ENCODE measurements at places on chromosomes 1 and 21. TPM values are rescaled to one million over a fixed set of nuclear protein-coding genes. Genes with fewer than 3 reads are reported as not detected.

The VANGL2 gene
- not detected for total RNA-seq

The PDZK1IP1 gene
- total RNA-seq, result not detected

The OR2T29 gene
- not detected for total RNA-seq

The SPRR2E gene
- total RNA-seq, result not detected

The UCHL5 gene
- 27.4 TPM for total RNA-seq

The MRPL55 gene
- total RNA-seq, result 61.8 TPM

The C1orf226 gene
- total RNA-seq, result 0.85 TPM

The DPT gene
- not detected for total RNA-seq

The LORICRIN gene
- not detected for total RNA-seq

The SELP gene
- total RNA-seq, result 0.47 TPM

The C1orf53 gene
- 2.6 TPM for total RNA-seq

The ASCL5 gene
- total RNA-seq, result not detected

The LCE1C gene
- not detected for total RNA-seq

The GJC2 gene
- 1.2 TPM for total RNA-seq

The ZNF695 gene
- 2.0 TPM for total RNA-seq

The PLA2G2A gene
- total RNA-seq, result not detected

The SH3BGR gene
- 0.36 TPM for total RNA-seq

The SYPL2 gene
- not detected for total RNA-seq

The TMPRSS15 gene
- total RNA-seq, result not detected

The RIPPLY3 gene
- not detected for total RNA-seq

The CLCN6 gene
- total RNA-seq, result 4.0 TPM

The FCMR gene
- total RNA-seq, result not detected

The IL19 gene
- not detected for total RNA-seq

The PLPPR5 gene
- total RNA-seq, result not detected

The TSPEAR gene
- not detected for total RNA-seq

The CDCA8 gene
- 10.1 TPM for total RNA-seq

The ZNF593OS gene
- total RNA-seq, result not detected

The SIPA1L2 gene
- total RNA-seq, result 23.9 TPM

The TTC13 gene
- total RNA-seq, result 19.4 TPM

The BSND gene
- total RNA-seq, result not detected

The ANGPTL1 gene
- total RNA-seq, result under 0.01 TPM

The IL6R gene
- 2.9 TPM for total RNA-seq

The SLC30A7 gene
- 30.0 TPM for total RNA-seq

The SPRR2B gene
- total RNA-seq, result not detected

The KRTAP21-2 gene
- not detected for total RNA-seq

The SIK1 gene
- 10.4 TPM for total RNA-seq

The TFAP2E gene
- not detected for total RNA-seq

The OR2T11 gene
- total RNA-seq, result not detected

The CRYAA gene
- not detected for total RNA-seq

The AMPD1 gene
- not detected for total RNA-seq

The MIXL1 gene
- not detected for total RNA-seq

The PLPP3 gene
- total RNA-seq, result 17.1 TPM

The ESPN gene
- total RNA-seq, result 0.45 TPM

Data from endothelial cell of coronary artery (primary cell).